ENCODE measurements at places on chromosomes 4 and X. TPM values are rescaled to one million over a fixed set of nuclear protein-coding genes. Genes with fewer than 3 reads are reported as not detected.

DNA sequence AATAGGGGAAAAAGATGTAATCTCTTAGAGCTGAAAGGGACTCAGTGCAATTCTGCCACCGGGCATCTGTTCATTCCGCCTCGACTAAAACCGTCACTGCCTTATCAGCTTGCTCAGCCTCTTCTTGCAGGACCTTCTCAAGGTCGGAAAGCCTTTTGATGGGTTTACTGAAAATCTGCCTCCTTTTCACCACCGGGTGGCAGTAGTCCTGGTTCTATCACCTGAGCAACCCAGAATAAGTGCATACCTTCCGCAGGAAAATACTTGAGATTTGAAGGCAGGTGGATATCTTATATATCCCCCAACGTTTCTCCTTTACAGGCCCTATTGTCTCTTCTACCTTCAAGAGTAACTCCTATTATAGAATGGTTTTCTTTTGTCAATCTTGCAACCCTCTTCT, 103.4 kb upstream of the PAK3 start:
- DNase-seq = no peak

DNA sequence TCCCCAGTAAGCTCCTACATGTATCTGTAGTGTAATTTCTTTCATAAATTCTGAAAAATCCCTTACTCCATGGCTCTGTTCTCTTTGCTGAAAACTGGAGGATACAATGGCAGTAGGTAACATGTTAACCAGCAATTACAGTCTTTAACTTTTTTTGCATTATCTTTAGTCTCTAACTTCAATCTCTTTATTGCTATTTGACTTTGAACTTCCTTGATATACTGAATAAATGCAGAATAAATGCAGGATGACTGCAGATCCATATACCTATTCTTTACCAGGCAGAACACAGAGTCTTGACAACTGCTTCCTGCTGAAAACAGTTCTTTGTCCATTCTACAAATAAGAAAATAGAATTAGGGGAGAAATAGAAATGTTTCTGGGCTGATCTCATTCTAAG, 101.3 kb downstream of the SLC7A11 start:
- DNase-seq = no peak

DNA sequence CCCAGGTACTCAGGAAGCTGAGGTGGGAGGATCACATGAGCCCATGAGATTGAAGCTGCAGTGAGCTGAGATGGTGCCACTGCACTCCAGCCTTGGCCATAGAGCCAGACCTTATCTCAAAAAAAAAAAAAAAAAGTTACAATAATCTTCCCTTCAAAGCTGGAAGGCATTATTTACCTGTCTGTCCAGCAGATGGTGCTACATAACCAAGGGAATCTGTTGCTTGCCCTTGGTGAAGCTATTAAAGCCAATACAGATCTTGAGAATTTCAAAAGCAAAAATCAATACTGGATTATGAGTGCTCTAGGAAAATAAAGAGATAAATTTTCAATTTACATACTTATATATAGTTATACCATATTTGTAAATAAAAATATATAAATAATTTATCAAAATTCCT, 25.9 kb downstream of the PKD2 start:
- no peak for DNase-seq

DNA sequence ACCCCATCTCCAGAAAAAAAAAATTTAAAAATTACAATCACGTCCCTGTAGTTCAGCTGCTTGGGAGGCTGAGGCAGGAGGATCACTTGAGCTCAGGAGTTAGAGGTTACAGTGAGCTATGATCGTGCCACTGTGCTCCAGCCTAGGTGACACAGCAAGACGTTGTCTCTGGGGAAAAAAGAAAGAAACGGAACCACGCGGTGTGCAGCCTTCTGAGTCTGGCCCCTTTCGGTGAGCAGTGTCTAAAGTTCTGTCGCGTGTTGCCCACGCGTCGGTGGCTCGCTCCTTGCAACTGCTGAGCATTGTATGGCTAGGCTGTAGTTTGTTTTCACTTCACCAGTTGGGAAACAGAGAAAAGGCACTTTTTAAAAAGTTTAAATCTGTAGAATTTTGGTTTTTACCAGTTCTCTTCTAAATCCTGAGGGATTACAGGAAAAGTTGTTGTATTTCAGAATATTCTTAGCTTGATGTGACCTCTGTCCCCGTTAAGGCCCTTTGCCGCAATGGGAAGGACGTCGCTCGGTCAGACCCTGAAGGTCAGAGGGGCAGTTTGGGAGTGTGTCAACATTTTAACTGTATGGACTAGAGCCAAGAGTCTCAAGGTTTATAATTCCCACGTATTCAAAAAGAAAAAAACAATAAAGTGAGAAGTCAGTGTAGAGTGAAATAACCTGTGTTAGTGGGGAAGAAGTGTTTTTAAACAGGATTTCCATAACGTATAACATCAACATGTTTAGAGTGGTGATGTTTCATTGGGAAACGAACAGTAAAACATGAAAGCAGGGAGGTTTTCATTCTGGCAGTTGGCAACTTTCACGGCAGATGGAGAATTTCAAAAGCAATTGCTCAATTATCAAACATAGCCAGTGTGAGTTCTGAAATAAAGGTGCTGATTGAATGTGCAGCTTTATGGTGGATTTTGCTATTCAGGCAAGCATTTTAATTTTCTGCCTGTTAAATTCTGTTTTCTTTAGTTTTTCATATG, 45.8 kb upstream of the MSANTD1 start:
- DNase-seq = no peak

DNA sequence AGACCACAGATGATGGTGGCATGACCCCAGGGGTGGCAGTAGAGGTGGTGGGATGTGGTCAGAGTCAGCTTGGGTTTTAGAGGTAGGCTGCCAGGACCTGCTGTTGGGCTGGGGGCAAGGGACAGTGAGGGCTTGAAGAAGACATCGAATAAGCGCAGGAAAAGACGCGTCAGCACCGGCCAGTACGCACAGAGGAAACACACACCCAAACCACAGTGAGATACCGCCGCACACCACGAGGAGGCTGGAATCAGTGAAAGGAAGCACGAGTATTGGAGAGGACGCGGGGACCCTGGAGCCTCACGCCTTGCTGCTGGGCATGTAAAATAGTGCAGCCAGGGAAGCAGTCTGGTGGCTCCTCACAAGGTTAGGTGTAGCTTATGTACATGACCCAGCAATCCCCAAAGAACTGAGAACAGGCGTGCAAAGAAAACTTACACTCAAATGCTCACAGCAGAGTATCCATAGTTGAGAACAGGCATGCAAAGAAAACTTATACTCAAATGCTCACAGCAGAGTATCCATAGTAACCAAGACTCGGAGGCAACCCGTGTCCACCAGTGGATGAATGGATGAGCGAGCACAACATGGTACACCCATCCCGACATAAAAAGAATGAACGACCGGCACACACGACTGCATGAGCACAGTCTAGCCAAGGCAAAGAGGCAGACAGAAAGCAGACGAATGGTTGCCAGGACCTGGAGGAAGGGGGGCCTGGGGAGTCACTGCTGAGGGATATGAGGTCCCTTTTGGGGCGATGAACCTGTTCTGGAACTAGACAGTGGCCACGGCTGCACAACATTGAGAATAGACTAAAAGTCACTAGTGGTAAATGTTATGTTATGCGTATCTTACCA, 13.3 kb downstream of the PDZD4 start:
- no peak for DNase-seq

DNA sequence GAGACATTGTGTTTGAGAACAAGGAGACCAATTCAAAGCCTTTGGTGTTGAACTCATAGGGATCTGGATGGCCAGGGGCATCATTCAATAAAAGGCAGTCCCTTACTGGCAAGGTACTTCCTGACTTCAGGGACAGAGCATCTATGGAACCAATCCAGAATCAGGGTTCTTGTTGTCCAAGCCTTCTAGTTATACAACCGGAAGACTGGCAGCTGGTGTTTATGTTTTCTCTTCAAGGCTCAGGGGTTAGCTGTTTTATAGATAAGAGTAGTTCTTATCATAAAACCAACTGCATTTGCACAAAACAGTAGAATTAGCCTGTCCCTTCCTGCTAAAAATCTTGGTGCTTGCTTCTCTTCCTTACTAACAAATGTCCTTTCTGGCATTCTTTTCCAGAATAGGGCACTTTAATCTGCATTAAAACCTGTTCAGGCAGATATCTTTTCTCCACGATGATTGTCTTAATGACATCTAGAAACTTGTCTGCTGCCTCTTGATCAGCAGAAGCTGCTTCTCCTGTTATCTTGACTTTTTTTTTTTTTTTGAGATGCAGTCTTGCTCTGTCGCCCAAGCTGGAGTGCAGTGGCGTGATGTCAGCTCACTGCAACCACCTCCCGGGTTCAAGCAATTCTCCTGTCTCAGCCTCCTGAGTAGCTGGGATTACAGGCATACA, 38.4 kb upstream of the ARHGEF6 start:
- DNase-seq = no peak

DNA sequence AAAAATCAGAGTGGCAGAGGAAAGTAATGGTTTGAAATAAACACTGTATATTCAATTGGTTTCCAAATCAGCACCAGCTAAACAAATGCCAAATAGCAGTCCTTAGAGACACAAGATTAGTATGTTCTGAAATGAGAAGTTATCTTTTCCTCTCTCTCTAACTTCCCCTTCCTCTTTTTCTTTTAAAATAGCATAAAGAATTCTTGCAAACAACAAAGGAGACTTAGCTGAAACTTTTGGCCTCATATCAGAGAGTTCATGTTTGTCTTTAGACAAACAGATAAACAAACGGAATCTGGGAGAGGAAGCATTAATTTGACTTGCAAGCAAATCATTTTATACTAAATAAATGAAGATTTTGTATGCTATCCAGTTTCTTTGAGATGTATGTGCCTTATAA, 399.0 kb downstream of the GBA3 start:
- no peak for DNase-seq

DNA sequence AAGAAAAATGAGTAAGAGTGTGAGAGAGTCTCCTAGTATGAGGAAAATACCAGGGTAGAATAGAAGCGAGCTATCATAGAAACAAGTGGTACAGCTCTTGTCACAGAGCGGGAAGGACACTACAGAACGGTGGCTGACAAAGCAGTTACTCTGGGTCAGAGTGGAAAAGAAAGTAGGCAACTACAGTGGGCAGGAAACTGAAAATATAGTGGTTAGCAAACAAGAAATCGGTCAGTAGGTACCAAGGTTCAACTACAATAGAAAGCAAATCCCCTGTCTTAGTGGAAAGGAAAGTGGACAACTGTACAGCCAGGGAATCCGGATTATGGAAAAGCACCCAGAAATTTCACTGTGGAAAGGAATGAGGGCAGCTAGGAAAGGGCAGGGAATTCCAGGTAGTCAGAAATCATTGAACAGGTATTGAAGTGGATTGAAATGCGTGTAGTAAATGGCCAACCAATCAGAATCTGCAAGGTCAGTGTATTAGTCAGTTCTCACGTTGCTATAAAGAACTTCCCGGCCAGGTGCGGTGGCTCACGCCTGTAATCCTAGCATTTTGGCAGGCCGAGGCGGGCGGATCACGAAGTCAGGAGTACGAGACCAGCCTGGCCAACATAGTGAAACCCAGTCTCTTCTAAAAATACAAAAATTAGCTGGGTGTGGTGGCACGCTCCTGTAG, 219.6 kb upstream of the DIAPH2 start:
- DNase-seq = no peak

- DNase-seq = no peak
Measured at GRCh38 chr4:41814565-41814964, 66.0 kb upstream of the PHOX2B start.

- no peak for DNase-seq
Measured at GRCh38 chrX:29952016-29952415, 263.3 kb upstream of the MAGEB2 start.

- DNase-seq = no peak
Measured at GRCh38 chr4:99687120-99687519, 29.5 kb upstream of the C4orf54 start.

DNA sequence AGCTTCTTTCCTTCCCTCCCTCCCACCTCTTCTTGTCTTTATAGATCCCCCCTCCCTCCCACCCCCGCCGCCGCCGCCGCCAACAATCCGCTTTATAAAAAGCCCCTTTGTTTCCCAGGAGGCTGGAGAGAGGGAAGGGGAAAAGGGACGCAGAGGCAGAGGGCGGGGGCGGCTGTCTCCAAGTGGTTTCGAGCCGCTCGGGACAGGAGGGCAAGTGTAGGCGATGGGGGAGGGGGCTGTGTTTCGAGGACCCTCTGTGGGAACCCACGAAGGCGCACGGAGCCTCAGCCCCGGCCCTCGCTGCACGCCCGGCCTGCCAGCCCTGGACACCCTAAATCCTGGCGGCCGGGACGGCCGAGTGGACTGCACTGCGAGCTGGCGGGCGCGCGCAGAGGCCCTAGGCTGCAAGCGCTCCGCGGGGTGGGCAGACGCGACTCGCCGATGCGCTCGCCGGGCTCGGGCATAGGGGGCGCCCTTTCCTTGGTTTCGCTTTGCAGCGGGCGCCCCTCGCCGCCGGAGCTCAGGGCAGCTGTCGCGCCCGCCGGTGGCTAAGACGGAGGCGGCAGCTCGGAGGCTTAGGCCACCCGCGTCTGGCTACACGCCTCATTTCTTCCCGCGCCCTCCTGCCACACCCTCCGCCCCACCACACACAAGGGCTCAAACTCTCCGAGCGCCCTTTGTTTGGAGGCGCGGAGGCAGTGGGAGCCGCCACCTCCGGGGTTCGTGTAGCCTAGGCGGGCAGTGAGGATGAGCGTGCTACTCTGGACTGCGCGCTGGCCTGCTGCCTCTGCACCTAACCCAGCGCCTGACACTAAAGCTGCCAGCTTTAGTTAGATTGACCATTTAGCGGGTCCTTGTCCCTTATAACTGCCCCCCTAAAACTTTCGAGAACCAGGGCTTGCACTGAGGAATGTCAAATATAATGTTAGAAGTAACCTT, 2.2 kb downstream of the MAMLD1 start:
- DNase-seq = peak; percentile 29

- DNase-seq = no peak
Measured at GRCh38 chr4:185654965-185655554, 119.8 kb upstream of the PDLIM3 start.

GRCh38 chrX:103530545-103530944, 11.3 kb upstream of the RAB40A start:
- no peak for DNase-seq

The ATP1B4 gene
- 20.4 TPM for total RNA-seq

The CPZ gene
- not detected for total RNA-seq

The ZCCHC18 gene
- not detected for total RNA-seq

The SGMS2 gene
- total RNA-seq = 79.1 TPM

The FAM199X gene
- total RNA-seq = 19.1 TPM

The NEXMIF gene
- 0.10 TPM for total RNA-seq

The DIPK2B gene
- total RNA-seq = 10.5 TPM

The RFC1 gene
- 47.9 TPM for total RNA-seq

The GK2 gene
- total RNA-seq = not detected

The MGARP gene
- 0.65 TPM for total RNA-seq

The NALF2 gene
- total RNA-seq = not detected

The HS6ST2 gene
- 2.1 TPM for total RNA-seq

The LGI2 gene
- 0.05 TPM for total RNA-seq

The RNF175 gene
- not detected for total RNA-seq

The CT45A1 gene
- not detected for total RNA-seq

The ARMCX1 gene
- 16.6 TPM for total RNA-seq

Measured in gastrocnemius medialis (tissue), 4 donors.